ENCODE measurements at places on chromosomes 2 and 18. TPM values are rescaled to one million over a fixed set of nuclear protein-coding genes. Genes with fewer than 3 reads are reported as not detected.

DNA sequence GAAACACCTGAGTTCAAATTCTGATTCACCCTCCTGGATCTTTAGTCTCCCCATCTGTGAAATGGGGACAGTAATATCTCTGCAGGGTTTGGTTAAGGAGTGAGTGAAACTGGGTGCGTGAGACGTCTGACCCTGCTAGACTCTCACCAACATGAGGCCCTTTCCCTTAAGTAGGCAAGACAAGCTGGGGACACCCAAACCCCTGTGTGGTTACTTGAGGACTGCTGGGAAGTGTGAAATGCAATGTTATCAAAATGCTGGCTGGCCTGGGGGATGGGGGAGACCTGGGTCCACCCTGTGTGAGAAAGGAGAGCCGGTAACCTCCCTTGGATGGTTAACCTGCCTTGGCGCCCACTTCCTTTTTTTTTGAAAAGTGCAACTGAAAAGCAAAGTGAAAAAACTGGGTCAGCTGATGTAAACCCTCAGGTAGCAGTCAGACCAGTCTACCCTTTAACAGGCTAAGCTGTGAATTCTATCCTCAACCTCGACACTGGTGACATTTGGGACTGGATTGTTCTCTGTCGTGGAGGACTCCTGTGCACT, 82.3 kb downstream of the INPP5D start:
- H3K27me3 ChIP-seq = no peaks in the 10 kb centered on the region
- H3K27ac ChIP-seq = no peak overlapping the region
- H3K4me1 ChIP-seq = no peaks in the 10 kb centered on the region
- no peak for DNase-seq
- H3K4me3 ChIP-seq = no peak overlapping the region

- no peaks in the 10 kb centered on the region for H3K36me3 ChIP-seq
- no peaks in the 10 kb centered on the region for H3K27me3 ChIP-seq
- H3K4me3 ChIP-seq = no peak overlapping the region
- H3K4me1 ChIP-seq = no peaks in the 10 kb centered on the region
- no peak for DNase-seq
Observed at GRCh38 chr2:151363709-151364108, 6.3 kb downstream of the TNFAIP6 start.

DNA sequence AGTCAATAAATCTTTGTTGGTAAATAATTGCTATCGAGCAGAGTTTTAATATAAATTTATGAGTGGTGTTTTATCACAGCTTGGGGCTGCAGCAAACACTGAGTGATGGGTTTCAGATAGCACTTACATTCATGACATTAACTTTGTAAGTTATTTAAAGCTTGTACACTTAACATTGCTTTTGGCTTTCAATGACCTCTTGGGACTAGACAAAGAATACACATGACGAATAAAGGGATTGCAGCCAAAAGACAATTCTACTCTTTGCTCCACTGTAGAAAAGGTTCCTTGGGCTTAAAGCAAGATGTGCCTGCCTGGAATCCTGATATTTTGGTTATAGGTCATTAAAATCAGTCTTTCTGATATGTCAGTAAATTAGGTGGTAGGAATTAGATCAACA, 299.5 kb downstream of the GBX2 start:
- H3K27ac ChIP-seq = no peak overlapping the region
- H3K27me3 ChIP-seq = no peaks in the 10 kb centered on the region
- no peak overlapping the region for H3K4me3 ChIP-seq
- H3K36me3 ChIP-seq = no peaks in the 10 kb centered on the region

- no peak overlapping the region for H3K4me3 ChIP-seq
- no peaks in the 10 kb centered on the region for H3K4me1 ChIP-seq
- no peak for DNase-seq
Observed at GRCh38 chr2:57562495-57562894, 484.1 kb upstream of the VRK2 start.

GRCh38 chr18:21300035-21300907, 58.2 kb downstream of the GREB1L start:
- peak overlapping the region; percentile 83 for H3K27ac ChIP-seq
- H3K4me1 ChIP-seq = peaks cover 77% of the 10 kb centered on the region
- peak; percentile 42 for DNase-seq
- H3K4me3 ChIP-seq = no peak overlapping the region

- H3K27ac ChIP-seq = no peak overlapping the region
- no peaks in the 10 kb centered on the region for H3K36me3 ChIP-seq
- H3K4me1 ChIP-seq = no peaks in the 10 kb centered on the region
Observed at GRCh38 chr18:2396162-2396505, 175.2 kb downstream of the METTL4 start.

- H3K36me3 ChIP-seq = peaks cover 5% of the 10 kb centered on the region
- no peaks in the 10 kb centered on the region for H3K4me1 ChIP-seq
- H3K27ac ChIP-seq = no peak overlapping the region
- no peak for DNase-seq
- no peaks in the 10 kb centered on the region for H3K27me3 ChIP-seq
Observed at GRCh38 chr2:159742846-159743245, 30.5 kb downstream of the MARCHF7 start.

GRCh38 chr18:63255435-63255834, 64.1 kb downstream of the BCL2 start:
- H3K27me3 ChIP-seq = no peaks in the 10 kb centered on the region
- H3K4me1 ChIP-seq = no peaks in the 10 kb centered on the region
- H3K4me3 ChIP-seq = no peak overlapping the region
- H3K27ac ChIP-seq = no peak overlapping the region
- no peaks in the 10 kb centered on the region for H3K36me3 ChIP-seq
- DNase-seq = no peak

DNA sequence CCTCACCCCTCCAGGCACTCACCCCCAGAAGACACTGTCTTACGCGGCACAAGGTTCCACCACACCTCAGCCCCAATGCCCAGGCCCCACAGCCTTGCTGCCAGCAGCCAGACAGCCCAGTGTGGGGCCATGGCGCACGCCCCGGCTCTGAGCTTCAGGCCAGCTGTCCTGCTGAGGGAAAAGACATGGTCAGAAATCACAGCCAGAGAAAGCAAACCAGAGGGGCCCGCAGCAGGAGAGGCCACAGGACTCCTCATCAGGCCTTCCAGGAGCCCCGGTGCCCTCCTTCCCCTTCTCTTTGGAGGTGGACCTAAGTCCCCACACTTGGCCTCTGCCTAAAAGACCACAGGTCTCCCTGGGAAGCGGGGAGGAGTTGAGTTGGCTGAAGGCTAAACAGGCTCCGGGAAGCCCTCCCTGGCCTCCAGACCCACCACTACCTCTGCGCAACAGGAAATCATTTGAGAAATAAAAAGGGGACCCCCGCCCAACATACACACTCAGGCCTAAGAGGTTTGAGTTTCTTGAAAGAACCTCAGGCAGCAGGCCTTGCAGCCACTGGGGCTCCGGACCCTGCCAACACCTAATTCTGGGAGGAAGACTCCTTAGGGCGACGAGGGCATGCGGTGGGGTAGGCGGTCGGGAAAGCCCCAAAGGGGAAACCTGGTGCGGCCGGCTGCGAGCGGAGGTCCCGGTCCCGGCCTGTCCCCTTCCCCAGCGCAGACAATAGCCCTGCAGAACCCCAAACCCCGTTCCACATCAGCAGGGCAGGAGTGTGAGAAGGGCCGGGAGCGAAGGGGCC, 1.9 kb downstream of the SEMA4C start:
- peaks cover 11% of the 10 kb centered on the region for H3K4me1 ChIP-seq
- peak overlapping the region; percentile 75 for H3K27ac ChIP-seq
- no peaks in the 10 kb centered on the region for H3K27me3 ChIP-seq

Gene MGAT4A
- total RNA-seq = 72.3 TPM

Gene ELOA2
- not detected for total RNA-seq

Gene SERPINE2
- 3.8 TPM for total RNA-seq

Gene FKBP1B
- 3.7 TPM for total RNA-seq

Gene RGPD4
- not detected for total RNA-seq

GRCh38 chr2:11688222-11689069, 18.5 kb upstream of the NTSR2 start:
- DNase-seq = peak; percentile 56
- H3K36me3 ChIP-seq = no peaks in the 10 kb centered on the region
- H3K4me3 ChIP-seq = no peak overlapping the region
- 0 out of 2 replicates have a peak, but pooled peaks cover 4% of the 10 kb centered on the region for H3K4me1 ChIP-seq
- H3K27me3 ChIP-seq = no peaks in the 10 kb centered on the region

- H3K27ac ChIP-seq = no peak overlapping the region
- H3K27me3 ChIP-seq = no peaks in the 10 kb centered on the region
- no peaks in the 10 kb centered on the region for H3K36me3 ChIP-seq
Observed at GRCh38 chr2:209788925-209789324, 17.3 kb downstream of the UNC80 start.

DNA sequence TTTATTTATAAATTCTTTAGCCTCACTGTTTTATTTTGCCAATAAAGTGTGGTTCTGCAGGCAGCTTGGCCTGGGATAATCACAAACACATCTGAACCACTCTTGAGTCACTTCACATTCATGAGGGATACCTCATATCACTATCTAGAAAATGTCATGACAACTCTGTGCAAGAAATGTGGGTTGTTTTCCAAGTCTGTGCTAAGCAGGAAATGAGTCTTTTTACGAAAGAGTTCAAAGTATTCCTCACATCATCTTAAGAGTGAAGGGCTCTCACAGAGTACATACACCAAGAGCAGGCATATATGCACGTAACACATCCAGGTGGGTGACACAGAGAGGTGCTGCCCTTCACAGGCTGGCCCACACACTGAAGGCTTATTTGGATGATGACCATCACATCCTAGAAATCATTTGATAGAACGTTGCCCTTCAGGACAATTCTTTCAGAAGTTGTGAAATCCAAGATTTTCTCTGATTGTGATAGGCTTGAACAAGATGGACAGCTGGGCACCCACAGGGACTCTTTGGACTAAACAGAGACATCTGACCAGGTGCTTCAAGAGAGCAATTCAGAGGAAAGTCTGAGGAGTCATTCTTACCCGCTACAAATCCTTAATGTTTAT, 811.1 kb upstream of the LRATD1 start:
- H3K4me3 ChIP-seq = no peak overlapping the region
- H3K36me3 ChIP-seq = no peaks in the 10 kb centered on the region
- no peak overlapping the region for H3K27ac ChIP-seq
- no peak for DNase-seq
- no peaks in the 10 kb centered on the region for H3K4me1 ChIP-seq

GRCh38 chr2:84965192-84965516, 5.8 kb upstream of the KCMF1 start:
- no peaks in the 10 kb centered on the region for H3K27me3 ChIP-seq
- peaks cover 35% of the 10 kb centered on the region for H3K4me1 ChIP-seq
- H3K4me3 ChIP-seq = no peak overlapping the region
- no peak overlapping the region for H3K27ac ChIP-seq

GRCh38 chr2:8202132-8202531, 479.7 kb upstream of the ID2 start:
- no peaks in the 10 kb centered on the region for H3K4me1 ChIP-seq
- no peak for DNase-seq
- H3K4me3 ChIP-seq = no peak overlapping the region
- H3K27ac ChIP-seq = no peak overlapping the region

GRCh38 chr2:239776436-239777005, 248.6 kb downstream of the NDUFA10 start:
- no peaks in the 10 kb centered on the region for H3K36me3 ChIP-seq
- H3K27ac ChIP-seq = no peak overlapping the region
- no peaks in the 10 kb centered on the region for H3K4me1 ChIP-seq
- H3K27me3 ChIP-seq = no peaks in the 10 kb centered on the region
- no peak for DNase-seq

- DNase-seq = no peak
- H3K27ac ChIP-seq = no peak overlapping the region
- H3K36me3 ChIP-seq = no peaks in the 10 kb centered on the region
- H3K4me1 ChIP-seq = no peaks in the 10 kb centered on the region
- H3K4me3 ChIP-seq = no peak overlapping the region
Observed at GRCh38 chr18:37521510-37522465, 43.8 kb downstream of the CELF4 start.

Gene POTEE
- 8.0 TPM for total RNA-seq

Gene GAD1
- 18.5 TPM for total RNA-seq

All from Caco-2 (cell line).